Erythroblast (primary cell): ENCODE measurements at places on chromosomes 16 and 17.

GRCh38 chr17:39244600-39245570 lies 19.1 kb upstream of the STAC2 start:
- peak; percentile 91 for DNase-seq

DNA sequence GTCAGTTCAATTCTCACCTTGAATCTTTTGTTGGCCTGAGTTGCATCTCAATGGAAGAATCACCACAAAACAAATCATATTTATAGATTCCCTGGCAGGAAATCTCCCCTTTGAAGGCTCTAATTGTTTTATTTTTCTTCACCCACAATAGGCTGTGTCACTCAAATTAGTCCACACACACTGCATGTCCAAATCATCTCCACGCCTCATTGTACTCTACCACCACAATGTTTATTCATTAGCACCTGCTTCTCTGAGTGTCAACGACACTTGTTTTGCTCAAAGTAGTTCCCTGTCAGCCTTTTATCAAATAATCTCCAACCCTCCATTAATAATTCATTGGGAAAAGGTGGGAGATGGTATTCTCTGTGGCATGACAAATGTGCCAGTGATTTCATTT lies 164.3 kb downstream of the ABCC12 start:
- DNase-seq, result no peak

DNA sequence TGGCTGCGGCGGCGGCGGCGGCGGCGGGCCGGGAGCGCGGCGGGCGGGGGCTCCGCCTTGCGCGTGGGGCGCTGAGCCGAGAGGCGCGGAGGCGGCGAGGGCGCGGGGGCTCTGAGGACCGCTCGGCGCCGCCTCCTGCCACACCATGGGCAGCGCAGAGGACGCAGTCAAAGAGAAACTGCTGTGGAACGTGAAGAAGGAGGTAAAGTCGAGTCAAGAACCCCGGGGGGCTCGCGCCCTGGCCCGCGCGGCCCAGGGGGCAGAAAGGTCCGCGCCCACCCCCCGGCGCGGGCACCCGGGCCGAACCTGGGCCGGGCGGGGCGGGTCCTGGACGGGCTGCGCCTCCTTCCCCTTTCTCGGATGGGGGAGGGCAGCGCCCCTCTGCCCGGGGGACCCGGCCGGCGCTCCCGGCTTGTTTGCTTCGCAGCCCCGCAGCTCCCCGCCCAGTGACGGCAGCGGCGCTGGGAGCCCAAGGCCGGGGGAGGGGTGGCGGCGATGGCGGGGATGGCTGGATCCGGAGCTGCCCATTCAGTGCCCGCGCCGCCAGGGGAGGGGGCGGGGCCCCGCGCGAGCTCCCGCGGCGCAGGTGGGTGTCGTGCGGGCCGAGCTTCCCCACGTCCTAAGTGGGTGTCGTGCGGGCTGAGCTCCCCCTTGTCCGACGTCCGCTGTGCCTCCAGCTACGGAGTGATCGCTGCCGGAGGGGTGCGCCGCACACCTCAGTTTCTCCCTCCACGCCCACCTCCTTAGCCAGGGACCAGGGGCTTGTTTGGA lies 428 bp downstream of the SGSM2 start:
- peak; percentile 69 for DNase-seq

DNA sequence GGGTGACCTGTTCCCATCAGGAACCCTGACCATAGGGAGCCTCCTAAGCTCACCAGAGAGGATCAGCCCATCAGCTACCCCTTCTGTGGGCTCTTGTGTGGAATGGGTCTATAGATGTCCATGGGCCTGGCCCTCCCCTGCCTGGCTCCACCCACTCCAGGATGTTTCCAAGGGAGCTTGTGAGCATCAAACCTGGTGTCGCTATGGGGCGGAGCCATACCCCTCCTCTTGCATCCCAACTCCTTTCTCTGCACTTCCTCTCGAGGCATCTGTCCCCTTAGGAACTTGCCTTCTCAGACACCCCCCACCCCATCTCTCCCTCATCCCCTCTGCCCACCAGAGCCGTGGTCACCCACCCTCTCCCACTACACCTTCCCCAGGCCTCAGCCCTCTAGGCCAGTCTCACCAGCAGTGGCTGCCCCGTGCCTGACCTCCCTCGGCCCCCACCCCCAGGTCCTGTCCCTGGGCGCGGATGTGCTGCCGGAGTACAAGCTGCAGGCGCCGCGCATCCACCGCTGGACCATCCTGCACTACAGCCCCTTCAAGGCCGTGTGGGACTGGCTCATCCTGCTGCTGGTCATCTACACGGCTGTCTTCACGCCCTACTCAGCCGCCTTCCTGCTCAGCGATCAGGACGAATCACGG lies 10.4 kb downstream of the KCNH6 start:
- DNase-seq, result no peak

- no peak for DNase-seq
Measured at GRCh38 chr16:72975809-72976437, 72.0 kb downstream of the ZFHX3 start.
